ENCODE measurements at places on chromosomes 4 and X. TPM values are rescaled to one million over a fixed set of nuclear protein-coding genes. Genes with fewer than 3 reads are reported as not detected.

GRCh38 chr4:156767911-156768415 lies 203.6 kb downstream of the PDGFC start:
- DNase-seq = no peak

- no peak for DNase-seq
Observed at GRCh38 chr4:113684534-113685091, 76.9 kb downstream of the CAMK2D start.

GRCh38 chrX:100681599-100681998 lies 37.6 kb downstream of the SRPX2 start:
- no peak for DNase-seq

DNA sequence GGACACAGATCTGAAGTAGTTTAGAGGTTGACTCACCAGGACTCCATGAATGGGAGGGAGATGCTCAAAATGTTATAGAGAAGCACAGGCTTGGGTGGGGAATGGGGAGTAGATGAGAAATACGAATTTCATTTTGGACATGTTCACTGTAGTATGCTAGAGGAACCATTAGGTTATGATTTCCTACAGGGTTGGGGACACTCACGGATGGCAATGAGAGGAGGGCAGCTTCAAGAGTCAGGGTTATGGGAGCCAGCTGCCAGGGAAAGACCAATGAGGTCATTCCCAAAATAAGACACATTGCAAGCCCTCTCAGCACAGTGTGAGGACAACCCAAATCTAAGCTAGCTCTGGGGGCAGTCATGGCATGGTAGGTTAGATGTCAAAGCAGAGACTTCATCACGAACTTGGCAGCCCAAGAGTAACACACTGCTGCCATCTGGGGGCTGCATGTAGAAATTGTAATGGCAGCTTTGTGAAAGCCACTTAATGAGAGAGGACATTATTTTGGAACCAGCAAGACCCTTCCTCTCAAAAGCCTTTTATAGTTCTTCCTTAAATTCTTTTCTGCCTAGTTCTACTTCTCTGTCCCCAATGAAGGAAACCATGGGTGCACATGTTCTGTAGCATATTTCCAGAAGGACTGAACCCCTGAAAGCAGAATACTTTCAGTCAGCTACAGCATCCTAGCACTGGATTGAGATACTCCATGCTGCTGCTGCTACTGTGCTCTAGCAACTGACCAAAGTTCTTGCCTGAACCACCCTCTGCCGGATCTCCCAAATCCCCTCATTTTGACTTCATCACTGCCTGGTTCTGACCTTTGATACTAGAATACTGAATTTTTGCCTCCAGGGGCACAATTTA lies 16.2 kb upstream of the ZCCHC12 start:
- peak; percentile 37 for DNase-seq

GRCh38 chrX:18422886-18423285 lies 2.5 kb upstream of the CDKL5 start:
- no peak for DNase-seq

GRCh38 chr4:41639291-41639690 lies 101.3 kb downstream of the LIMCH1 start:
- no peak for DNase-seq

DNA sequence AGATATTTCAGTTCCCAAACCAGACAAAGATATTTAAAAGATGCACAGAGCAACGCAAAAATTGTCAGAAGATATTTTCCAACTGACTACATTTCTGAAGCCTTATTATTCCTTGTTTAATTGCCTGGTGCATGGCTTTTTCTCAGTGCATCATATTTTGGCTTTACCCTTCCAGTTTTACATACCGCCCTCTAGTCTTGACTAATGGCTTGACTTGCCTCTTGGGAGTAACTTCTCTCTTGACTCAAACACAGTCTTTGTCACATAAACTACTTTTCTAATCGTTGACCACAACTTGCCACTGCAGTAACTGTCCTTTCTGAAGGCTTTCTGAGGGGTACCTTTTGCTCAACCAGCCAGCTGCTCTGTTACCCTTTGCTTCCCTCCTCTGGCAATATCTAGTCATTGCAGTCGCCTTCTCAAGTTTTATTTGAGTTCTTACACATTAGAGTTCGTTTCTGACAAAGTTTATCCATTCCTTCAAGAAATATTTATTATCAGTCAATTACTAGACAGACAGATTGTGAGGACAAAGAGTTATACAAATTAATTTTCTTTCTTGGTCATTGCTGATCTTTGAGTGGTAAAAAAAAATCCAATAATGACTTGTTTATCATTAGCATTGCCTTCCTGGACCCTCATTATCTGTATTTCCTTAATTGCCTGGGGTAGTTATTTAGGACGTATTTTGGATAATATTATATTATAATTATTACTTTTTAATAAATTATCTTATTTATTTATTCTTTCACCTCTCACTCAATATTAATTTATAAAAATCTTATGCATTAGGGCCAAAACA lies 506.9 kb upstream of the PCDH10 start:
- DNase-seq = no peak

GRCh38 chrX:13078739-13079444 lies 34.5 kb upstream of the FAM9C start:
- no peak for DNase-seq

DNA sequence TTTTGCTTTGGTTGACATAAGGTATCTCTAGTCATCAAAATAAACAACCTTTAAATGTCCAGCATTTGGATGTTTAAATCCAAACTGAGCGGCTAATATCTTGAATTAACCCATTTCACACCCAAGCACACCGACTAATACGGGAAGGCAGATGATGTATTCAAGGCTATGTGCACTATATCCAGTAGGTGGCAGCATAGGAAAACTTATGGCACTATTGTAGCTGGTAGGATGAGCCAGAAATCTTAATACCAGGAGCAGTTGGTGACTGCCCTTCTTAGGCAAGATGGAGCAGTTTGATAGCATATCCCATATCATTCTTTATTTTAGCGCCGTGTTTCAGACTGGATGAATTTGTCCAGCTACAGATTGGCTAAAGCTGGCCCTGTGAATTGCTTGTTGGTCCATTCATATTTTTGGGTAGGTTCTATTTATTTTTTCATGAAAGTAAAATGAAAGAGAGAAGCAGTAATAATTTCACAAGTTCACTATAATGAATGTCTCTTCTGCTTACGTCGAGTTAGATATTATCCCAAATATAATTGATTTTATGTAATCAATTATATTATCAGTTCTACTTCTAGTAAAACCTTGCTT lies 24.4 kb downstream of the UCHL1 start:
- DNase-seq = peak; percentile 26

- no peak for DNase-seq
Observed at GRCh38 chr4:47929682-47930201, 15.4 kb upstream of the NFXL1 start.

DNA sequence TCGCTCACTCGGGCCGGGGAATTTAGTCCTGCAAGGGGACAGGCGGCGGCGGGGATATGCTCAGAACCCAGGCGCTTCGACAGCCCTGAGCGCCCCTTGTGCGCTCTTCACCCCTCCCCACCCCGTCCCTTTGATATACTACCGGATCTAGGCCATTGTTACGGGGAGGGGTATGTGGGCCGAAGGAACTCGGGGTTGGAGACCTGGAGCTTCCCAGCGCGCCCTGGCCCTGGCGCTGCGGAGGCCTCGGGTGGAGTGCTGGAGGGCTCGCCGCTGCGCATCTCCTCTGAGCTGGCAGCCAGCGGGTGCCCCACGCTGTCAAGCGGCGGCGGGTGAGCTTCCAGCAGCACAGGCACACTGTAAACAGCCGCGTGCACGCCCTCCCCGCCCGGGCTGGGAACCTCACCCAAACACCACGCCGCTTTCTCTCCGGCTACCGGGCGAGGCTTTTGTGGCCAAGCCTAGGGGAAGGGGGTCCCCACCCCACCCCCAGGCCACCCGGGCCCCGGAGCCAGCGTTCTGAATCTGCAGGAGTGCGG lies 54.5 kb upstream of the BCOR start:
- no peak for DNase-seq

SATL1 gene
- not detected for polyA plus RNA-seq

NLGN3 gene
- 0.24 TPM for polyA plus RNA-seq

HPGDS gene
- polyA plus RNA-seq = not detected

RHOXF2B gene
- not detected for polyA plus RNA-seq

NUDT10 gene
- not detected for polyA plus RNA-seq

PABPC5 gene
- polyA plus RNA-seq = not detected

All from naive thymus-derived CD4-positive, alpha-beta T cell (primary cell).